ENCODE measurements at places on chromosomes 3 and 15. TPM values are rescaled to one million over a fixed set of nuclear protein-coding genes. Genes with fewer than 3 reads are reported as not detected.

DNA sequence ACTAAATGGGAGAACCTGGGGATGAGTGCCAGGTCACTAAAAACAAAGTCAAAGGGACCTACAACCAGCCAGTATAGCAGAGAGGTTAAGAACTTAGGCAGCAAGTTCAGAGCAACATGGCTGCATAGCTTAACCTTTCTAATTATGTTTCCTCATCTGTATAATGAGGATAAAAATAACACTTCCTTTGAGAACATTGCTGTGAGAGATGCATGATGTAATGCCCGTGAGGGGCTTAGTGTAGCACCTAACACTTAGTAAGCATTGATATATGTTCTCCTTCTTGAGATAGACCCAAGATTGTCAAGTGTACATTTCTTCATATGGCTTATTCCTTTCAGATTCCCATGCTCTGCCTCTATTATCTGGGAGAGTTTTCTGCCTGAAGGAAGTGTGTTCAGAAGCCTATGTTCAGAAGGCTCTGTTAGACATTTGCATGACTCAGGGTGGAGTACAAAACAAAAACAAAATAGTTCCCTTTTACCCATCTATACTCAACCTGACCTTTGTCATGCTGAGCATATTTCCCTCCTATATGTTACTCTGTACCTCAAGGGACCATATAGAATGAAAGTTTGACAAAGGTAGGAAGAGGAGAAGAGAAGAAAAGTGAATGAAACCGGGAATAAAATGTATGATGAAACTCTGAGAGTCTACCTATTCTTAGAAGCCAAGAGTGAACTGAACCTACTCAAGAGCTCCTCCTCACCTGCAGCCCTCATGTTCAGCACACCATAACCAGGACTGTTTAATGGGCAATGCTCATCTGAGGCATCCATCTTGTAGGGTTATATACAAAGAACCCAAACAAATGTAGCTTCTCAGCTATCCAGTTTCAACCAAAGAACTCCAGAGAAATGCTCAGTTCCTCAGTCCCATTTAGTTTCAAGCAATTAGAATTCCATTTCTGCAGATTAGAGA lies 70.7 kb upstream of the KCNMB2 start:
- no peak for DNase-seq

- DNase-seq, result peak; percentile 45
Observed at GRCh38 chr15:52677593-52678467, 1.4 kb downstream of the ATOSA start.

GRCh38 chr3:188037195-188037718 lies 116.7 kb upstream of the LPP start:
- DNase-seq, result no peak

DNA sequence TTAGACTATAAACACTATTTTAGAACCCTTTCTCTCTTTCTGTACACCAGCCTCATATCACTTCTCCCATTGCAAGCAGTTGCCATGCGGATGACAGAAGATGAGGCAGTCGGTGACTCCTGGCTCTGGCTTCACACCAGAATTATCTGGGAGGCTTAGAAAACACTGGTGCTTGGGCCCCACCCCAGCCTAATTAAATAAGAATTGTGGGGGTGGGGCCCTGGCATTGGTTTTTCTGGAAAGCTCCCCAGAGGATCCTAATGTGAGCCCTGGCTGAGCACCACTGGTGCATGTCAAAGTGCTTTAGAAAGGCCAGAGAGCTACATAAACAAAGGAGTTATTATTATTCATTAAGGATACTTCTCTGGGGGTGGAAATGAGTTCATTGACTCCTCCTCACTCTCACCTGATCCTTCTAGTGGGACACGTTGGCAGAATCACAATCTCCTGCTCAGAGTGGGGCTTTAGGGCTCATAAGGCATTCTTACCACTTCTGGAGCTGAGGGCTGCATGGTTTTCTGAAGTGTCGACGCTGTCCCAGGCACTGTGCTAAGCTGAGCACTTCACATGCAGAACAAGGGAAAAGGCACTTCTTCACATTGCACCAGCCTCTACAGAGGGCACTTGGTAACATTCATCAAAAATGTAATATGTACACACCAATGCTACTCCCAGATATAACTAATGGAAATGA lies 188.5 kb upstream of the TLE3 start:
- DNase-seq, result no peak

- DNase-seq, result no peak
Observed at GRCh38 chr3:177421481-177421785, 224.2 kb upstream of the TBL1XR1 start.

- DNase-seq, result no peak
Observed at GRCh38 chr15:64938192-64938591, 26.5 kb downstream of the ANKDD1A start.

- no peak for DNase-seq
Observed at GRCh38 chr3:108130701-108131474, 40.1 kb upstream of the CD47 start.

- DNase-seq, result no peak
Observed at GRCh38 chr3:171005648-171006047, 20.9 kb downstream of the SLC2A2 start.

DNA sequence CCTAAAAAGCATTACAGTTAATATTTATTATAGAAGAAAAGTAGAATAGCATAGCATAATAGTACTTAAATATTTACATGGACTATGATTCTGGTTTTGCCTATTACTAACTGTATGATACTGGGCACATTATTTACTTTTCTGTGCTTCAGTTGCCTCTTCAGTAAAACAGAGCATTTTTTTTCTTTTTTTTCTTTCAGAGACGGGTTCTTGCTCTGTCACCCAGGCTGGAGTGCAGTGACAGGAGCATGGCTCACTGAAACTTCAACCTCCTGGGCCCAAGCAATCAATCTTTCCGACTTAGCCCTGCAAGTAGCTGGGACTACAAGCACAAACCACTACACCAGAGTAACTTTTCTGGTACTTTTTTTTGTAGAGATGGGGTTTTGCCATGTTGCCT lies 47.0 kb downstream of the GYG1 start:
- DNase-seq, result no peak

GRCh38 chr15:47813748-47814384 lies 96.6 kb downstream of the SEMA6D start:
- DNase-seq, result no peak

GRCh38 chr3:52851348-52851747 lies 16.5 kb upstream of the MUSTN1 start:
- DNase-seq, result no peak

GRCh38 chr15:62869116-62869515 lies 173.4 kb upstream of the TPM1 start:
- no peak for DNase-seq

GRCh38 chr15:51386029-51386428 lies 44.6 kb downstream of the GLDN start:
- no peak for DNase-seq

DNA sequence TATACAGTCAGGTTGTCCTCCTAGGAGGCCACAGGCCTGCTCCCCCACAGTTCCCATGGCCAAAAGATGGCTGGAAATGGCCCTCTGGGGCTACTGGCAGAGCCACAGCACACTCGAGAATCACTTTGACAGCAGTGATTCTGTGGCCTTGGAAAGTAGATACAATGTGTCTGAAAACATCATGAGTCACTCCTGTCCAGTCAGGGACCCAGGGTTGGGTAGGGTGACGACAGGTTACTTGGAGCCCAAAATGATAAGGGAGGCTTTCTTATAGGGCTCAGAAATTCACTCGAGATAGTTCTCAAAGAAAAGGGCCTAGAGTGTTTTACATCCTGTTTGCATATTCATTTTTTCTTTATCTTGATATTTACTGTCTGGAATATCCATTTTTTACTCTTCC lies 24.3 kb downstream of the MRPS25 start:
- DNase-seq, result no peak

DNA sequence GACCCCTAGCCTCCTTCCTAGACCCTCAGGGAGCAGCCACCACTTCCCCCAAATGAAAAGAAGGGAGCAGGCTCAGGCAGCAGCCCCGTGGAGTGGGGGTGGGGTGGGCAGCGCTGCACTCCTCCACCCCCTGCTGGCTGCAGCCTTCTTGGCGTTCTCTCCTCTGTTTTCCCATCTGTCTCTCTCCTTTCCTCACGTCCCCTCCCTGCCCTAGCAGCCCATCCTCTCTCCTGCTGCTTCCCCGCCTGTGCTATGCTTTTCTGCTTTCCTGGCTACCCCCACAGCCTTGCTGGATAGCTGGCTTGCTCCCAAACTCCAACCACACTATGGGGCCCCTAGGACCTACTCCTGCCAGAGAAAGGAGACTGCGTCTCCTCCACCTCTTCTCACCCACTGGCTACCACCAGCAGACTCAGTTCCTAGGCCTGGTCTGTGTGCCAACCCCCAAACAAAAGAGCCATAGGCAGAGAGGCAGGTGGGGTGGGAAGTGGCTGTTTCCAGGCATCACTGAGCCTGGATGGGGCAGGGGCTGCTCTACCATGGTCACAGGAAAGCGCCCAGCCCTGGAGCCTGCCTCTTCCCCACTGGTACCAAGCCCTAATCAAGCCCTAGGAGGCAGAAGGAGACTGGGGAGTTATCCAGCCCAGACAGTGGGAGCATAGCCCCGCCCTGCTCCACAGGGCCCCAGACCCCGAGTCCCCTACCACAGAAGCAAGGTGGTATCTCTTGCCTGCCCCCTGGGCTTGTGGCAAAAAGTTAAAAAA lies 3.4 kb upstream of the DISP2 start:
- no peak for DNase-seq

PAQR5 gene
- 0.14 TPM for total RNA-seq

CACNA1D gene
- total RNA-seq, result 0.18 TPM

ZIC4 gene
- not detected for total RNA-seq

MOBP gene
- not detected for total RNA-seq

DENND6A gene
- 12.0 TPM for total RNA-seq

ANAPC13 gene
- 47.1 TPM for total RNA-seq

ITPKA gene
- total RNA-seq, result 0.47 TPM
